NCI-H1436 (cell line): ENCODE measurements at places on chromosomes 2 and 18.

- no peak for DNase-seq
Measured at GRCh38 chr18:34773378-34773777, 63.3 kb downstream of the DTNA start.

GRCh38 chr2:100198461-100199230 is 56.3 kb upstream of the AFF3 start:
- no peak for DNase-seq

DNA sequence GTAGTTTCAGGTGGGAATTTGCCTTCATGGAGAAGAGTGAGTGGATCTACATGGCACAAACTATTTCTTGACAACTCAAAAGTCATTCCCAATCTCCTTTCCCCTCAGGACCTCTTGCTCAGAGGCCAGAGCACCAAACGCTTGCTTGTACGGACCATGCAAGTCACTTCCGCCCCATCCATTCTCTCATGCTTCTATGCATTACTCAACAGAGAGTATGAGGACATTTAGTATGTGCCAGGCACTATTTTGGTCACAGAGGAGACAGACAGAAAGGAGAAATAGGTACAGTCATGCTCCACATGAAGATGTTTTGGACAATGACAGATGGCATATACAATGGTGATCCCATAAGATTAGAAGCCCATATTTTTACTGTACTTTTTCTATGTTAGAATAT is 117.5 kb downstream of the ACTR3 start:
- no peak for DNase-seq

GRCh38 chr2:234537929-234538328 is 41.0 kb upstream of the ARL4C start:
- DNase-seq: no peak

DNA sequence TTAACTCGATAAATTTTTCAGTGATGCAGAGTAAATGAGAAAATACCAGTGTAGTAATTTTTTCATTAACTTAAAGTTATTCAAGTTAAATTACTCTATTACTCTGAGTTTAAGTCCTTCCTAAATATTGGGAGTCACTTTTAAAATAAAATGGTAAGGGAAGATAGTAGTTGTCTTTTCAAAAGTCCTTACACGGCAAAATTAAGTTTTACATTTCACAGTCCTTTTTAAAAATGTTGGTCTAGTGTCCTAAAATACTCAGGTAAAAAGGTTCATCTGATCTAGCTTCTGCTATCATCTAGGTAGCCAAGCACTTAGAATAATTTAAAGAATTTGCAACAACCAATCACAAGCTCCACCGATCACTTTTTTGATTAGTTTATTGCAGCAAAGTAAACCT is 146.9 kb downstream of the MEMO1 start:
- DNase-seq: no peak
